ENCODE measurements at places on chromosomes 4 and X. TPM values are rescaled to one million over a fixed set of nuclear protein-coding genes. Genes with fewer than 3 reads are reported as not detected.

Gene SLC6A8
- total RNA-seq = 7.9 TPM

Gene UGT2B10
- total RNA-seq = not detected

Gene MGAT4D
- not detected for total RNA-seq

Gene RHOXF2B
- not detected for total RNA-seq

Gene FRAS1
- 4.1 TPM for total RNA-seq

Gene GPR50
- not detected for total RNA-seq

Gene ZNF185
- 27.8 TPM for total RNA-seq

Gene PLCXD1
- total RNA-seq = 9.2 TPM

Gene BTC
- not detected for total RNA-seq

Gene KLF8
- total RNA-seq = 0.09 TPM

Gene ITIH6
- not detected for total RNA-seq

Gene CT45A3
- not detected for total RNA-seq

Gene LDB2
- 441 TPM for total RNA-seq

Gene FAM184B
- total RNA-seq = not detected

Gene PLXNA3
- total RNA-seq = 8.3 TPM

Gene FAM47A
- total RNA-seq = not detected

Gene MAGED1
- total RNA-seq = 72.4 TPM

Gene PPP1R2C
- total RNA-seq = not detected

Gene EREG
- total RNA-seq = not detected

Gene SPIN4
- total RNA-seq = 1.8 TPM

Gene BMPR1B
- total RNA-seq = under 0.01 TPM

Gene SMARCA1
- 24.0 TPM for total RNA-seq

Gene ADRA2C
- total RNA-seq = 0.18 TPM

Gene PRDM8
- 0.81 TPM for total RNA-seq

Gene ADH1A
- not detected for total RNA-seq

Gene LETM1
- 108 TPM for total RNA-seq

Gene FAM236D
- not detected for total RNA-seq

Gene ADAMTS3
- 2.3 TPM for total RNA-seq

Gene NXF2B
- total RNA-seq = not detected

Gene ARL9
- total RNA-seq = under 0.01 TPM

Gene DGKK
- total RNA-seq = not detected

Gene CCSER1
- 4.4 TPM for total RNA-seq

Gene HTN3
- not detected for total RNA-seq

Gene PASD1
- not detected for total RNA-seq

Gene FANCB
- total RNA-seq = 4.0 TPM

Gene HELT
- total RNA-seq = not detected

Gene GAB3
- total RNA-seq = 5.2 TPM

Gene PDZD11
- 36.2 TPM for total RNA-seq

Gene QRFPR
- total RNA-seq = not detected

Gene RAB40A
- not detected for total RNA-seq

Gene RENBP
- total RNA-seq = 2.1 TPM

Gene ELF4
- total RNA-seq = 12.2 TPM

Gene MAP3K15
- total RNA-seq = 0.09 TPM

Gene ESX1
- total RNA-seq = not detected

Gene CT45A10
- not detected for total RNA-seq

Gene UGT2B28
- not detected for total RNA-seq
